ENCODE measurements at places on chromosomes 1 and 21. TPM values are rescaled to one million over a fixed set of nuclear protein-coding genes. Genes with fewer than 3 reads are reported as not detected.

Gene TTC34
- 3.0 TPM for total RNA-seq

Gene SPRR2G
- total RNA-seq, result not detected

Gene PRSS38
- not detected for total RNA-seq

Gene GRHL3
- total RNA-seq, result not detected

Gene IGSF5
- total RNA-seq, result not detected

Gene SIM2
- 0.23 TPM for total RNA-seq

Gene NR5A2
- total RNA-seq, result 2.1 TPM

Gene KCNA3
- total RNA-seq, result 1.4 TPM

Gene SLC44A5
- 2.2 TPM for total RNA-seq

Gene GCSAML
- 0.13 TPM for total RNA-seq

Gene SPRR4
- total RNA-seq, result not detected

Gene WNT9A
- 12.0 TPM for total RNA-seq

Gene ACTA1
- total RNA-seq, result 2.1 TPM

Gene SNIP1
- total RNA-seq, result 8.3 TPM

Gene TNFRSF4
- total RNA-seq, result 1.8 TPM

Gene SLC9C2
- total RNA-seq, result 1.4 TPM

Gene CENPF
- total RNA-seq, result 2.0 TPM

Gene RIPPLY3
- total RNA-seq, result not detected

Gene USP48
- total RNA-seq, result 75.6 TPM

Gene MAN1C1
- 20.0 TPM for total RNA-seq

Gene ADAM30
- total RNA-seq, result not detected

Gene BMP8B
- 0.27 TPM for total RNA-seq

Gene LAMC2
- total RNA-seq, result 5.4 TPM

Gene TMEM79
- 3.3 TPM for total RNA-seq

Gene MPC2
- 36.1 TPM for total RNA-seq

Gene MINDY1
- 18.6 TPM for total RNA-seq

Gene KRTAP19-3
- total RNA-seq, result not detected

Gene MFSD2A
- 3.6 TPM for total RNA-seq

Gene CCDC185
- not detected for total RNA-seq
